ENCODE measurements at places on chromosomes 5 and 9. TPM values are rescaled to one million over a fixed set of nuclear protein-coding genes. Genes with fewer than 3 reads are reported as not detected.

Gene IFNB1
- not detected for total RNA-seq

- no peaks in the 10 kb centered on the region for H3K27me3 ChIP-seq
- no peak overlapping the region for H3K4me3 ChIP-seq
- DNase-seq, result no peak
- no peaks in the 10 kb centered on the region for H3K4me1 ChIP-seq
Measured at GRCh38 chr5:75091597-75091996, 39.2 kb upstream of the GCNT4 start.

DNA sequence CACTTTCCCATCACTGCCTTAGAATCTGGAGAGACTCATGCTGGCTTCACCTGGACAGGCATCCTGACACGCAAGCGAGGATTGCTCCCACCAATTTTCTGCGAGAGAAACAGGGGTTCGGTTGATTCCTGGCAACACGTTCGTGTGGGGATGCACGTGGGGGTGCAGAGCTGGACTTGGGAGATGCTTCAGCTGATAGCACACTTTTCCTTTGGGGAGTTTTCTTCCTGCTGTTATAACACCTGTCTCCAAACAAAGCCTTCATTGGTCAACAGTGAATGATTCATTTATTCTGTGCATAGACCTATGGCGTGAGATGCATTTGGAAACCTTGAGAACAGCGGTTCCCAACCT lies 50.0 kb downstream of the ROPN1L start:
- no peaks in the 10 kb centered on the region for H3K36me3 ChIP-seq
- H3K27ac ChIP-seq, result no peak overlapping the region
- DNase-seq, result peak; percentile 51
- no peak overlapping the region for H3K4me3 ChIP-seq
- H3K4me1 ChIP-seq, result peaks cover 23% of the 10 kb centered on the region
- no peaks in the 10 kb centered on the region for H3K27me3 ChIP-seq

DNA sequence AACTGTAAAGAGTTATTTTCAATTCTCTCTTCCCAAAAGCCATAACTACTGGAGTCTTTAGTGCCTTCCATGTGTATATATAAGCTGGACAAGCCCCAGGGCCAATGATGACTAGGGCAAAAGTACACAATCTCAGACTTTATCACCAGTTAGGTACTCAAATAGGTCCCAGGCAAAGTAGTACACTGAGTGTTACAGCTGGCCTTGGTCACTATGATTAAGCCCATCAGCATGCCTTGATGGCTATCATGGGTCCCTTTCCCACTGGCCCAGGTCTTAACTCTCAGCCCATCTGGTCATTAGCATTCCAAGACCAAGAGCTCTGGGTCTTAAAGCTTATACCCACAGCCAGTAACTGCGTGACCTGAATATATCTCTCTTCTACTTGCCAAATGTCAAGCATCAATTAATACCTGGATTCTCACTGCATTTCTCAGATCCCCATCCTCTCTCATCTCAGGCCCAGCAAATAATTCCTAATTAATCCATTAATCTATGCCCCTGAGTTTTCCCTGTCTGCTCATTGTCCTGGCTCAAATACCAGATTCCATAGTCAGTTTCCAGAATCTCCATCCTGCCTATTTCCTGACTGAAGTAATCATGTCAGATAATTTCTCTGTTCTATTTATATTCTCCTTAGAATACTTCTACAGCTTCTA lies 62.3 kb downstream of the NR6A1 start:
- no peak for DNase-seq
- H3K27me3 ChIP-seq, result no peaks in the 10 kb centered on the region
- H3K4me1 ChIP-seq, result no peaks in the 10 kb centered on the region
- no peak overlapping the region for H3K27ac ChIP-seq
- no peak overlapping the region for H3K4me3 ChIP-seq
- no peaks in the 10 kb centered on the region for H3K36me3 ChIP-seq

DNA sequence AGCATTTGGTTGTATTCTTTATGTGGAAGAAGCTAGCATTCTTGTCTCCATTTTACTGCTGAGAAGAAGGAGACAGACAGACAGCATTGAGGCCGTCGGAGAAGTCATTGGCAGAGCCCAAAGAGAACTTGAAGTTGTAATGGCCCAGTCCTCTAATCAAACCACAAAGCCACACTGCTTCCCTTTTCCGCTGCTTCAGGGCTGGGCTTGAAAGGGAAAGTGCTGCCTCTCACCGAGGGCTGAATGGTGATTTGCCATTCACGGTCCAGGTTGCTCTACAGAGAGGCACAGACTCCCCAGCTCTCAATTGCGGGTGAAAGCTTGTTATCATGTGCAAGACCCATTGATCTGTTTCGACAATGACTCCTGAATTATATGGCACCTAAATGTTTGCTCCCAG lies 25.6 kb upstream of the POU4F3 start:
- no peak overlapping the region for H3K4me3 ChIP-seq
- no peaks in the 10 kb centered on the region for H3K4me1 ChIP-seq
- no peaks in the 10 kb centered on the region for H3K27me3 ChIP-seq
- DNase-seq, result no peak
- no peak overlapping the region for H3K27ac ChIP-seq

GRCh38 chr9:79465156-79465555 lies 106.6 kb upstream of the TLE4 start:
- H3K36me3 ChIP-seq, result no peaks in the 10 kb centered on the region
- H3K27ac ChIP-seq, result no peak overlapping the region
- no peaks in the 10 kb centered on the region for H3K4me1 ChIP-seq
- DNase-seq, result no peak

Gene TAF1L
- not detected for total RNA-seq

DNA sequence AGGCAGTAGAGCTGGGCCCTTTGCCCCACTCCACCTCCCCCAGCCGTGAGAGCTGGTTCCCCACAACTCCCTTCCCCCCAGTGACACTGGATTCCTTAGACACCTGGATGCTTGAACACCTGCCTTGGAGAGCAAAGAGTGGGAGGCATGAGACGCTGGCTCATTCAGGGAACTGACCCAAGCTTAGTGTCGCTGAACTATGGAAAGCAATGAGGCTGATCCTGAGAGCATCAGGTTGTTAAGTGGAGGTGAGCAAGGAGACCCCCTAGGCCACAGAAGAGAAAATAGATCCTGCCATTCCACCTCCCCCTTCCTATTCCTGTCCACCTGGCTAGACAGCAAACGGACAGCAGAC lies 2.0 kb downstream of the CCL19 start:
- H3K36me3 ChIP-seq, result no peaks in the 10 kb centered on the region
- no peak overlapping the region for H3K27ac ChIP-seq
- H3K4me3 ChIP-seq, result no peak overlapping the region
- H3K27me3 ChIP-seq, result no peaks in the 10 kb centered on the region
- H3K4me1 ChIP-seq, result peaks cover 27% of the 10 kb centered on the region
- no peak for DNase-seq

- H3K4me1 ChIP-seq, result no peaks in the 10 kb centered on the region
- DNase-seq, result no peak
- no peak overlapping the region for H3K4me3 ChIP-seq
- no peaks in the 10 kb centered on the region for H3K27me3 ChIP-seq
- no peaks in the 10 kb centered on the region for H3K36me3 ChIP-seq
- no peak overlapping the region for H3K27ac ChIP-seq
Measured at GRCh38 chr5:123763201-123763600, 251.2 kb downstream of the CSNK1G3 start.

DNA sequence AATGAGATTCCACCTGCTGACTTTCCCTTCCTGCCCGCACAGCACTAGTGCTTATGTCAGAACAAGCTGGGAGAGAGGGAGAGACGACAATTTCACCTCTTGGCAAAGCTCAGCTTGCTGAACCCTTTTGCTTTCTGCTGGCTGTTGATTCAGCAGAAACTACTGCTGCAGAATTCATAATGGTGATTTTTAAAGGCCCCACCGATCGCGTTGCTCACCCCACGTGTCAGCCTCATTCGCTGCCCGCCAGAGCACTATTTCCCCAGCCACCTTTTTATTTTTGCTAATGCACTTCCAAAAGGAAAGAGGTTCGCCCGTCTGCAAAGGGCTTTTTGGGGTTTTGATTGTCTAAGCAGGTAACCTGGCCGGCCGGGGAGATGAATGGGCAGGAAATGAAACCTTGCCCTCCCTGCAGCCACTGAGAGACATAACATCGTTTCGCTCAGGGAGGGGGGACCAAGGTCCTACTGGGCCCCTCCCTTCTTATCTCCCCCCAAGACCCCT lies 1.3 kb downstream of the PPP2R2B start:
- no peak overlapping the region for H3K27ac ChIP-seq
- no peak for DNase-seq
- H3K36me3 ChIP-seq, result no peaks in the 10 kb centered on the region

Gene FOXD4L6
- total RNA-seq, result not detected

Gene NEURL1B
- 1.2 TPM for total RNA-seq

DNA sequence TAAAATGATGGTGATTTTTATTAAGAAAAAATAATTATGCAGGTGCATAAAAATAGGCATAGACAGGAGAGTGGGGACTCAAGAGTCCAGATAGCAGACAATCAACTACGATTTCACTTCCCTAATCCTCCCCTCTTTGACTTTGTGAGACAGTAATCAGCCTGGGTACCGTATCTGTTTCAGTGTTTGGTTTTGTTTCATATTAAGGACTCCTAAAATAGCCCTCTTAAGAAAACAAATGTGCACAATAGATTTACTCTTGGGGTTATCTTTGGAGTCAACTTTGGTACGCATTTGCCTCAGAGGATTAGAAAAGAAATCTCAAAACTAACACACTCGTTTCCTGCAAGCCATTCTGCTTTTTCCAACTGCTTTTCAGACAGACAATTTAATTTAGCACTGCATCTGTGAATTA lies 96.3 kb downstream of the ZNF608 start:
- peak overlapping the region; percentile 12 for H3K4me3 ChIP-seq
- no peaks in the 10 kb centered on the region for H3K27me3 ChIP-seq
- H3K27ac ChIP-seq, result peak overlapping the region; percentile 73

- no peak overlapping the region for H3K27ac ChIP-seq
- DNase-seq, result no peak
- no peaks in the 10 kb centered on the region for H3K27me3 ChIP-seq
- no peak overlapping the region for H3K4me3 ChIP-seq
- H3K36me3 ChIP-seq, result no peaks in the 10 kb centered on the region
Measured at GRCh38 chr9:105834404-105834803, 140.1 kb downstream of the TMEM38B start.

GRCh38 chr5:82699737-82700136 lies 377.5 kb downstream of the TMEM167A start:
- no peak overlapping the region for H3K27ac ChIP-seq
- no peaks in the 10 kb centered on the region for H3K36me3 ChIP-seq
- H3K27me3 ChIP-seq, result no peaks in the 10 kb centered on the region
- DNase-seq, result no peak
- no peak overlapping the region for H3K4me3 ChIP-seq

- peak; percentile 83 for DNase-seq
- peaks cover 25% of the 10 kb centered on the region for H3K4me1 ChIP-seq
- H3K4me3 ChIP-seq, result no peak overlapping the region
- no peaks in the 10 kb centered on the region for H3K27me3 ChIP-seq
- no peaks in the 10 kb centered on the region for H3K36me3 ChIP-seq
Measured at GRCh38 chr5:68406767-68407241, 191.2 kb downstream of the PIK3R1 start.

DNA sequence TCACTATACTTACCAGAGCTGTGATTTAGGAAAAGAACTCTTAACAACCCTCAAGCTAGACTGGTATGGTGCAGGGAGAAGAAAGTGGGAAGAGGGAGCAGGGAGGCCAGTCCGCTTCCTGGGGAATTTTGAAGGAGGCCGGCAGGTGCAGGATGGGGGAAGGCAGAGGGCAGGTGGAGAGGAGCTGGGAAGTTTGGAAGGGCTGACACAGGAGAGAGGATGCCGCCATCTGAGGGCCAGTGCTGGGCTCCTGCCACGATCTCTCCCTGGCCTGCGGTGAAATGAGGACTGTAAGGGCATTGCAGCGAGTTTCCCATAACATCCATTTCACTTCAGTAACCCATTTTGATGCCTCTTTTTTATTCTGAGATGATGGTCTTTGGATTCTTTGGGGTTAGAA lies 8.9 kb downstream of the DAB2IP start:
- H3K4me1 ChIP-seq, result peaks cover 30% of the 10 kb centered on the region
- no peak overlapping the region for H3K4me3 ChIP-seq
- H3K27ac ChIP-seq, result no peak overlapping the region
- DNase-seq, result peak; percentile 43
- no peaks in the 10 kb centered on the region for H3K27me3 ChIP-seq

Gene FREM1
- 0.54 TPM for total RNA-seq

- H3K4me3 ChIP-seq, result no peak overlapping the region
- DNase-seq, result no peak
- no peak overlapping the region for H3K27ac ChIP-seq
- no peaks in the 10 kb centered on the region for H3K27me3 ChIP-seq
- H3K36me3 ChIP-seq, result peaks cover 11% of the 10 kb centered on the region
Measured at GRCh38 chr9:75071530-75072122, 16.3 kb downstream of the NMRK1 start.

Gene SLC46A2
- 5.8 TPM for total RNA-seq

Gene DNM1
- total RNA-seq, result 2.0 TPM

- DNase-seq, result no peak
- no peak overlapping the region for H3K4me3 ChIP-seq
- H3K36me3 ChIP-seq, result no peaks in the 10 kb centered on the region
Measured at GRCh38 chr5:36367524-36367923, 65.8 kb upstream of the RANBP3L start.

GRCh38 chr5:4081059-4081458 lies 485.4 kb downstream of the IRX1 start:
- no peak overlapping the region for H3K4me3 ChIP-seq
- DNase-seq, result no peak
- no peak overlapping the region for H3K27ac ChIP-seq
- no peaks in the 10 kb centered on the region for H3K27me3 ChIP-seq
- H3K4me1 ChIP-seq, result no peaks in the 10 kb centered on the region
- no peaks in the 10 kb centered on the region for H3K36me3 ChIP-seq
